ENCODE measurements at places on chromosomes 12 and 14.

DNA sequence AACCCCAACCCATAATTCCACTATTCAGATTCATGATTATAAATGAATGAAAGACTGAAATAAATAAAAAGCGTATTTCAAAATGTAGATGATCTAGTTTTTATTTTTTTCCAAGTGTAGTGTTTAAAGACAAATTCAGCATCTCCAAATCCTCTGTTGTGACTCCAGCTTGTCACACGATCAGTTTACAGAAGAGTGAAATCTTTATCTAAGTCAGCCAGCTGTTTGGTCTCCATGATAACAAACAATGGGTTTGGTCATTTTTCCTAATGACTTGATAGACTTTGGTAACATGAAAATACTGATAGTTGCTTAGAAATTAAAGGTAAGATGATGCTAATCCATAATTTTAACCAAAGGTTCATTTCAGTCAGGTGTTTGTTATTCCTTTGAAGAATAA, 114.5 kb upstream of the RASSF8 start:
- H3K36me3 ChIP-seq = no peaks in the 10 kb centered on the region
- no peaks in the 10 kb centered on the region for H3K27me3 ChIP-seq
- H3K27ac ChIP-seq = no peak overlapping the region
- no peak overlapping the region for H3K4me3 ChIP-seq
- peaks cover 2% of the 10 kb centered on the region for H3K4me1 ChIP-seq

DNA sequence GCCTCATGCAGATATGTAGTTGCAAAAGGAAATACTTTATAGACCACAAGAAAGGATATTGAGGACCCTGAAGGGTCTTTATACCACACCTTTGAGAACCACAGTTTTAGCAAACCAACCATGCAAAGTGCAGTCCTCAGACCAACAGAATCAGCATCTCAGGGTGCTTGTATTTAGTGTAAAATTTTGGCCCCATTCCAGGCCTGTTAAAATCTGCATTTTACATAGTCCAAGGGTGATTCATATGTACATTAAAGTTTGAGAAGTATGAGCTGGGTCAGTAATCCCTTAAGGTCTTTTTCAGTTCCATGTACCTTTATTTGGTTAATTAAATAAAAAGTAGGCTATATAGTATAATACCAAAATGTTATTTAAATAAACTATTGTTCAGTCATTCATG, 91.2 kb downstream of the WNK1 start:
- no peaks in the 10 kb centered on the region for H3K36me3 ChIP-seq
- H3K4me3 ChIP-seq = no peak overlapping the region
- no peak overlapping the region for H3K27ac ChIP-seq
- H3K27me3 ChIP-seq = no peaks in the 10 kb centered on the region

- H3K4me1 ChIP-seq = no peaks in the 10 kb centered on the region
- DNase-seq = no peak
- H3K27ac ChIP-seq = no peak overlapping the region
- H3K36me3 ChIP-seq = no peaks in the 10 kb centered on the region
- H3K4me3 ChIP-seq = no peak overlapping the region
- H3K27me3 ChIP-seq = no peaks in the 10 kb centered on the region
Observed at GRCh38 chr12:10385166-10385613, 4.7 kb downstream of the KLRK1 start.

DNA sequence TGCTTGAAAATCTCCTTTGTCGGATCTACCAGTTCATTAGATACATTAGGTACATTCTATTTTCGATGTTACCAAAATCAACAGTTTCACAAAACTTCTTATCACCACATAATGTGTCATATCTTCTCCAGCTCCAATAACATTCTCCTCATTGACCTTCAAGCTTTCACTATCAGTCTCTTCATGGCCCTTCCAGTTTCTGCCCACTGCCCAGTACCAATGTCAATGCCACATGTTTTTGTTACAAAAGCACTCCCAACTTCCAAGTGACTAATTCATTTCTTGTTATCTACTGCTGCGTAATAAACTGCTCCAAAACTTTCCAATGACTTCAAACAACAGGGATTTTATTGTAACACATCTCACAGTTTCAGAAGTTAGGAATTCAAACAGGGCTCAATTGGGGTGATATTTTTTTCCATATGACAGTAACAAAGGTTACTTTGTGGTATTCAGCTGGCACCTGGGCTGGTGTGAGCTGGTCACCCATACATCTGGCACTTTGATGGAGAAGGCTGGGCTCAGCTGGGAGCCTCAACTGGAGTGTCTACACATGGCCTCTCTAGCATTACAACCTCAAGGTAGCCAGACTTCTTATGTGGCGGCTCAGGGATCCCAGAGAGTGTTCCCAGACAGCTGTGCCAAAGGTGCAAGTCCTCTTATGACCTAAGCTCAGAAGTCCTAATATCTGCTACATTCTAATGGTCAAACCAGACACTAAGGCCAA, 6.1 kb downstream of the OR5AU1 start:
- no peak for DNase-seq
- H3K36me3 ChIP-seq = no peaks in the 10 kb centered on the region
- no peaks in the 10 kb centered on the region for H3K27me3 ChIP-seq
- no peaks in the 10 kb centered on the region for H3K4me1 ChIP-seq

GRCh38 chr12:9843407-9843806, 16.1 kb downstream of the KLRF1 start:
- no peak for DNase-seq
- no peaks in the 10 kb centered on the region for H3K36me3 ChIP-seq
- no peaks in the 10 kb centered on the region for H3K27me3 ChIP-seq
- no peak overlapping the region for H3K4me3 ChIP-seq

DNA sequence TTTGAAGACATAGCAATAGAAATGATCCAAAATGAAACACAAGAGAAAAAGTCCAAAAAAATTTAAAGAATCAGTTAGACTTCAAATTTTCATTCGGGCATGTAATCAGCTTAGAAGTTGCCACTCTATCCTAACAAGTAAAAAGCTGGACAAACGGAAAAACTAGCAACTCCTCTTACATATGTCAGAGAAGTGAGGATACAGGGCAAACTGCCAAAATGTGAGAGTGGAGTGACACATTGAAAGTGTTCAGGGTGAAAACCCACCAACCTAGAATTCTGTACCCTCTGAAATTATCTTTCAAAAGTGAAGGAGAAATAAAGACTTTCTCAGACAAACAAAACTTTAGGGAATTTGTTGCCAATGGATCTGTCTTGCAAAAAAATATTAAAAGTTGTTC, 42.0 kb upstream of the CHPT1 start:
- DNase-seq = no peak
- H3K27ac ChIP-seq = no peak overlapping the region
- no peak overlapping the region for H3K4me3 ChIP-seq
- no peaks in the 10 kb centered on the region for H3K27me3 ChIP-seq
- H3K36me3 ChIP-seq = no peaks in the 10 kb centered on the region
- H3K4me1 ChIP-seq = no peaks in the 10 kb centered on the region

DNA sequence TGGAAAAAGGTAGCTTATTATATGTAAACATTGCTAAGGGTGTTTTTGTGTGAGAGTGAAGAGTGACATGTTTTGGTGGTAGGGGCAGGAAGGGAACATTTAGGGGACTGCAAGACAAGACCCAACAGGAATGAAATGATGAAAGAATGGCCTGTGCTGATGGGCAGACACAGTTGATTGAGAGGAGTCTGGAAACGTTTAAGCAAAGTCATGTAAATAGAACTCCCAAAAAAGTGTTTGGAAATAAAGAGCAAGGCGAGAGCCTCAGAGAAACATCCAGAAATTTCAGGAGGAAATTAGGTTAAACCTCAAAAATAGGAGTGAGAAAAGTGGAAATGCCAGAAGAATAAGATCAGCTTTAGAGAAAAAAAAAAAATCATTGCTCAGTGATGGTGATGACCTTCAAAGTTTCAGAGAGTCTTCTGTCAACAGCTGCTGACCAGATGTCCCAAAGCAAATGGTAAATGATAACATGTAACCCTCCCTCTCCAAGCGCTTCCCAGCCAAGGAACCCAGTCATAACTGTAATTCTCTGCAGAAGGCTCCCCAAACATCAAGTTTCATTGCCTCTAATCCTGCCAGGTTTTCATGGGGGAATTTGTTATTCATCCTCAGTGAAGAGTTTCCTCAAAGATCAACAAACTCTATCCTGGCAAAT, 223.2 kb upstream of the FAR2 start:
- H3K4me3 ChIP-seq = no peak overlapping the region
- no peaks in the 10 kb centered on the region for H3K27me3 ChIP-seq
- H3K27ac ChIP-seq = no peak overlapping the region
- no peaks in the 10 kb centered on the region for H3K4me1 ChIP-seq
- DNase-seq = no peak

DNA sequence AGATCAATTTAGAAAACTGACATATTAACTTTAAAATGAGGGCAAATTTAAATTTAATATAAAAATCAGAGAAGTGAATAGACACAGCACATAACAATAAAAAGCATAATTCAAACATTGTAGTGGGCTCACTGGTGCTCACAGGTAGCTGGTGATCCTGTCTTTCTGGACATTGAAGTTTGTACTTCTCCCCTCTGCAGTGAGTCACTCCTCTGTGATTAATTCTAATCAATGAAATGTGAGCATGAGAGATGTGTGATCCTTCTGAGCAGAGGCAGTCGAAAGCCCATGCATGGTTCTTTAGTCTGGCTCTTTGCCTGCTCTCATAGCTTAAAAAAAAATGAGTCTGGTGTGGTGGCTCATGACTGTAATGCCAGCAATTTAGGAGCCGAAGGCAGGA, 59.0 kb upstream of the RERGL start:
- H3K27ac ChIP-seq = no peak overlapping the region
- H3K4me1 ChIP-seq = no peaks in the 10 kb centered on the region
- H3K4me3 ChIP-seq = no peak overlapping the region
- H3K27me3 ChIP-seq = no peaks in the 10 kb centered on the region
- no peaks in the 10 kb centered on the region for H3K36me3 ChIP-seq
